ENCODE measurements at places on chromosomes 12 and 14. TPM values are rescaled to one million over a fixed set of nuclear protein-coding genes. Genes with fewer than 3 reads are reported as not detected.

GRCh38 chr12:108332791-108333382 lies 6.2 kb downstream of the CMKLR1 start:
- H3K36me3 ChIP-seq = no peaks in the 10 kb centered on the region
- peak; percentile 89 for DNase-seq
- H3K27me3 ChIP-seq = no peaks in the 10 kb centered on the region
- H3K4me1 ChIP-seq = peaks cover 26% of the 10 kb centered on the region
- peak overlapping the region; percentile 60 for H3K27ac ChIP-seq
- no peak overlapping the region for H3K4me3 ChIP-seq

PPP4R4 gene
- 0.11 TPM for polyA plus RNA-seq

GRCh38 chr14:65073605-65074201 lies 28.6 kb downstream of the MAX start:
- H3K4me3 ChIP-seq = no peak overlapping the region
- H3K36me3 ChIP-seq = peaks cover 31% of the 10 kb centered on the region
- no peaks in the 10 kb centered on the region for H3K4me1 ChIP-seq
- no peaks in the 10 kb centered on the region for H3K27me3 ChIP-seq
- no peak overlapping the region for H3K27ac ChIP-seq
- DNase-seq = no peak

SOS2 gene
- polyA plus RNA-seq = 2.6 TPM

DNA sequence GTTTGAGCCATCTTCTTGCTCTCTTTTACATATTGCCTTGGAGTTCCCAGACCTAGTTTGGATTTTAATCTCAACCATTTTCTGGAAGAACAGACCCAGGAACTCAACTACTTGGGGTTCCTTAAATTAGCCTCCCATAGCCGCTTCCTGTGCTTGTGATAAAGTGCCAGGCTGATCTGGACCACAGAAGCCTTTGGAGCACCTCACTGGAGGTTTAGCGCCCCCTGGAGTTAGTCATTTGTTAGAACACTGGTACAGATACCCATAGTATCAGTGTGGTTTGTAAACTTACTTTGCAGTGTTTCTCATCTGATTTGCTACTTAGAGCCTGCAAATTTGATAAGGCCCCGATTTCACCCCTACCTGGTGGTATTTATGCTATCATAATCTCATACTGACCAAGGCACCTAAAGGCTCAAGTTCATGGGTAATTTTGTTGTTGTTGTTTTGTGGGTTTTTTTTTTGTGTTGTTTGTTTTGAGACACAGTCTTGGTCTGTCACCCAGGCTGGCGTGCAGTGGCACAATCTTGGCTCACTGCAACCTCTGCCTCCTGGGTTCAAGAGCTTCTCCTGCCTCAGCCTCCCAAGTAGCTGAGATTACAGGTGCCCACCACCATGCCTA lies 3.7 kb downstream of the UNC119B start:
- no peaks in the 10 kb centered on the region for H3K27me3 ChIP-seq
- H3K4me3 ChIP-seq = no peak overlapping the region
- no peak overlapping the region for H3K27ac ChIP-seq

GRCh38 chr14:44759277-44759676 lies 202.5 kb downstream of the KLHL28 start:
- H3K4me1 ChIP-seq = no peaks in the 10 kb centered on the region
- H3K4me3 ChIP-seq = no peak overlapping the region
- no peaks in the 10 kb centered on the region for H3K36me3 ChIP-seq
- H3K27ac ChIP-seq = no peak overlapping the region
- no peaks in the 10 kb centered on the region for H3K27me3 ChIP-seq

- H3K36me3 ChIP-seq = peaks cover 59% of the 10 kb centered on the region
- no peaks in the 10 kb centered on the region for H3K27me3 ChIP-seq
- no peaks in the 10 kb centered on the region for H3K4me1 ChIP-seq
- no peak for DNase-seq
- H3K4me3 ChIP-seq = no peak overlapping the region
- H3K27ac ChIP-seq = no peak overlapping the region
Observed at GRCh38 chr12:95511977-95512376, 38.0 kb downstream of the METAP2 start.

DNA sequence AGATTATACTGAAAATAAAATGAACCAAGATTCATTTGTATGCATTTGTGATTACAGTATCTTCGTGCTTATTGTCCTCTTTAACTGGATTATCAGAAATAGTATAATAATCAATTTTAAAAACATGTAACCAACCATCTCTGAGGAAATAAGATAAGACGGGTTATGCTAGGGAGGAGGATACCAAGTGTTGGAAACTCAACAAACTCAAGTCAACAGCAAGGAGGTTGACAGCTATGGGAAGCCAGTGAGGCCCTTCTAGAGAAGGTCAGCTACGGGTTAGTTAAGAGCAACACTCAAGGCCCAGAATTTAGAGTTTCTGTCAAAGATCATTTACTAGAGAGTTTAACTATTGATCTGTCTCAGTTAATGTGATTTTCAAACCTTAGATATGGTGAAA lies 137.2 kb downstream of the PDZRN4 start:
- H3K4me3 ChIP-seq = no peak overlapping the region
- DNase-seq = no peak
- no peaks in the 10 kb centered on the region for H3K27me3 ChIP-seq
- no peak overlapping the region for H3K27ac ChIP-seq

DNA sequence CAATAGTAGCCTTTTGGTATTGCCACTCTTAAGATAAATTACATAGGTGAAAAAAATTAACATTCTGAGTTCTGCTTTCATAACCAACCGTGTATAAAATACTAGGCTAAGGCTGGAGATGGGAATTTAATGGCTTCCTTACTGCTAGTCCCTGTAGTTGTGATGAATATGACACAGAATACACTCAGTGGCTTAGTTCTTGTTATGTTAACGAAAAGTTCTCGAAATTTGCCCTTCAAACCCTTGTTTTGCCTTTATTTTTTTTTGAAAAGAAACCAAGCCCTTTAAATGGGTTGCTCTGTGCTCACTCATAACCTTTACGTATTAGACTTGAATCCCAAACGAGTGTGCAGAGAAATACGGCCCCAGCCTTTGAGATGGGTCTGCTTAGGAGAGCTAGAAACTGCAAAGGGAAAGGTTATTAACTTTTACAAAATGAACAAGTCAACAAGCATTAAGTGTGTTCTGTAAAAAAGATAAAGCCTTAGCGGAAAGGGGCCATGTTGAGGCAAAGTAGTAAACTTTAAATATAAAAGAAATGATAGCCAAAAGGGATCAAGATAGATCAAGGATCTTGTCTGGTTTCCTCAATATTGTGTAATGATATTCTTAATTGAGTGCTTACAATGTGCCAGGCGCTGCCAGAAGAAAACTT lies 1.7 kb downstream of the NUDT4 start:
- peak overlapping the region; percentile 95 for H3K27ac ChIP-seq
- peak overlapping the region; percentile 100 for H3K4me3 ChIP-seq
- no peaks in the 10 kb centered on the region for H3K36me3 ChIP-seq
- H3K4me1 ChIP-seq = peaks cover 30% of the 10 kb centered on the region

DNA sequence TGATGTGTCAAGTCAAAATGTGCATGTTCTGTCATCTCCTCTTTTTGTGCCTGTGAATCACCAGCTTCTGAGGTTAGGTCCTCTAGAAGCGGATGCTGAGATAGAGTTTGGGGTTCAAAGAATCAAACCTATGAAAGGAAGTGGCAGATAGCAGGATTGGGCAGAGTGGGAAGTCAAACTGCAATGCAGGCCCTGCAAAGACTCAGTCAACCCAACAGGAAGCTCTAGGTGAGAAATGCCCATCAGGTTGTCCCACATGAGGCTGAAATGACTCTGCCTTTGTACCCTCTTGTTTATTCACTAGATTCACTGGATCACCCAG lies 4.5 kb upstream of the MIA2 start:
- H3K4me1 ChIP-seq = peaks cover 28% of the 10 kb centered on the region
- H3K36me3 ChIP-seq = no peaks in the 10 kb centered on the region
- H3K27me3 ChIP-seq = no peaks in the 10 kb centered on the region
- peak overlapping the region; percentile 65 for H3K27ac ChIP-seq
- peak; percentile 83 for DNase-seq

RIN3 gene
- polyA plus RNA-seq = 7.7 TPM

GLT8D2 gene
- 94.5 TPM for polyA plus RNA-seq

GRCh38 chr12:124423761-124424515 lies 129.0 kb downstream of the RFLNA start:
- no peaks in the 10 kb centered on the region for H3K27me3 ChIP-seq
- H3K27ac ChIP-seq = peak overlapping the region; percentile 99
- peaks cover 18% of the 10 kb centered on the region for H3K36me3 ChIP-seq
- DNase-seq = no peak

- peak overlapping the region; percentile 79 for H3K4me3 ChIP-seq
- no peaks in the 10 kb centered on the region for H3K27me3 ChIP-seq
- no peaks in the 10 kb centered on the region for H3K36me3 ChIP-seq
- peak overlapping the region; percentile 84 for H3K27ac ChIP-seq
- no peak for DNase-seq
Observed at GRCh38 chr14:81169267-81169666, 51.5 kb downstream of the GTF2A1 start.

DNA sequence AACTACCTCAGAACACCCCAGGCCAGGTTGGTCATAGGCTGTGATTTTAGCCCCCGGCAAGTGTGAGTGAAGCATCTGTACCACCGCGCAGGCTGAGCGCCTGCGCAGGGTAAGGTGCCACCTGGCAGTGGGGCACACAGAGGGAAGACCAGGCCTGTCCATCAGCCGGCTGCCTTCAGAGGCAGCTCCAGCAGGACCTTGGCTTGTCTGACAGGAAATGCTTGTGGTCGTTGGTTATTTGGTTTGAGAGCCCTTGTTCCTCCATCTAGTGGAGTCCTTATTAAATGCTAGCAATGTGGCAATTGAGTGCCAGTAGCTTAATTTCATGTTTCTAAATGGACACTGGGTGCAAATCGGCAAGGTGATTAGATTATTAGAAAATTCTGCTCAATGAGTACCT lies 27.5 kb downstream of the SLC25A29 start:
- no peaks in the 10 kb centered on the region for H3K27me3 ChIP-seq
- DNase-seq = peak; percentile 69
- H3K36me3 ChIP-seq = peaks cover 17% of the 10 kb centered on the region
- H3K27ac ChIP-seq = peak overlapping the region; percentile 10

Data from GM23248 (cell line).